ENCODE measurements at places on chromosomes 5 and 9. TPM values are rescaled to one million over a fixed set of nuclear protein-coding genes. Genes with fewer than 3 reads are reported as not detected.

GRCh38 chr5:134111741-134112647 lies 2.5 kb upstream of the TCF7 start:
- DNase-seq: no peak

DNA sequence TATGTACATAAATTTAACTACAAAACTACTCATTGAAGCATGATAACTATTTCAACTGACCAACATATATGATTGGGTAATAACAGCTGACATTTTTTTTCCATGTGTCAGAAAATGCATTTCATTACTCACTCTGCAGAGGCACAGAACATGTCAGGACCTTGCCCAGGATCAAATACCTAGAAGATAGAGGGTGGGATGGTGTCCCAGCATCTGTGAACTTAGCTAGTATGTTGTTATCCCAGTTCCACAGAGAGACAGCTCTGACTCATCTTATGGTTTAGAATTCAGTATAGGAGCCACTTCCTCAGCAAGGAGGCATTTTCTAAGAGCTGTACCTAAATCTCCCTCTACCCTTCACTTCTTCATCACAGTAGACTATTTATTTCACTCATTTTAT lies 1198.6 kb upstream of the ACO1 start:
- no peak for DNase-seq

- DNase-seq: no peak
Measured at GRCh38 chr5:14114615-14115251, 28.4 kb upstream of the TRIO start.

GRCh38 chr5:114544561-114544960 lies 182.7 kb downstream of the KCNN2 start:
- DNase-seq: no peak

ORM2 gene
- 0.64 TPM for total RNA-seq

ANKHD1 gene
- total RNA-seq: 85.6 TPM
